Endothelial cell (in vitro differentiated cells): ENCODE measurements at places on chromosomes 5 and 9. TPM values are rescaled to one million over a fixed set of nuclear protein-coding genes. Genes with fewer than 3 reads are reported as not detected.

DNA sequence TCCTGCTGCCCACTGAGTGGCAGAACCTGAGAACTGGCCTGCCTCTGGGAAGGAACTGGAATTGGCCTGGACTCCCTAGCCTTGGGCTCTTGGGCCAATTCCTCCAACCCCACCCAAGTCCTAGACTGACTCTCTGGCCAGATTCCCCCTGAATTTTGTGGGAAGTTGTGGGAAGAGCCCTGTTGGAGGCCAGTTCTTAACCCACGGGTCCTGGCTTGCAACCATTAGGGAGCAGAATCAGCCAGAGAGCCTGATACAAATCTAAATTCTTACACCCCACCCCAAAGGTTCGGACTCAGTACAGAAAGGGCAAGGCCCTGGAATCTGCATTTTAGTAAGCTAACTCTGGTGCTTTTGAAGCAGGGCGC is 125.3 kb upstream of the SLC25A48 start:
- no peaks in the 10 kb centered on the region for H3K4me1 ChIP-seq
- no peak for DNase-seq
- H3K4me3 ChIP-seq: no peak overlapping the region

DNA sequence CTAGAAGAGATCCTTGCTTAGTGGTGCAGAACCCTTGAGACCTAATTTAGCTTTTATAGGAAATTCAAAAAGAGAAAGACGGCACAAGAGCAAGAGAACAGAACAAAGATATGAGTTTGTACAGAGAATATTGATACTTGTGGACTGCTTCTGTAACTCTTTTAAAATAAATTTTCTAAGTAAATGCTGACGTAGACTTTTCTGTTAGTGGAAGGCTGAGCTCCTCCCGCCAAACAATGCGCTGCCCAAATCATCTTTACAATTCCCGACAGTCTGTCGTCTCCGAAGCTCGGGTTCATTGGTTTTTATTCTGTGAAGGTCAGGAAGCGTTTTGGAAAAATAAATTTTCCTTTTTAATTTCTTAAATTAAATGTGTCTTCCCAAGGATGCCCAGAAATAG is 22.3 kb downstream of the RORB start:
- H3K4me1 ChIP-seq: no peaks in the 10 kb centered on the region
- H3K27me3 ChIP-seq: peaks cover 1% of the 10 kb centered on the region
- no peaks in the 10 kb centered on the region for H3K36me3 ChIP-seq

- no peak for DNase-seq
- peaks cover 63% of the 10 kb centered on the region for H3K4me1 ChIP-seq
- H3K27ac ChIP-seq: no peak overlapping the region
- peaks cover 81% of the 10 kb centered on the region for H3K36me3 ChIP-seq
Observed at GRCh38 chr9:104831681-104832080, 67.8 kb downstream of the NIPSNAP3B start.

- peaks cover 30% of the 10 kb centered on the region for H3K4me1 ChIP-seq
- no peaks in the 10 kb centered on the region for H3K27me3 ChIP-seq
- no peaks in the 10 kb centered on the region for H3K36me3 ChIP-seq
- no peak overlapping the region for H3K4me3 ChIP-seq
Observed at GRCh38 chr5:74310386-74310785, 330.1 kb downstream of the ENC1 start.

Gene SVEP1
- 0.08 TPM for total RNA-seq

GRCh38 chr5:34501840-34502239 is 154.3 kb upstream of the RAI14 start:
- DNase-seq: no peak
- H3K27me3 ChIP-seq: peaks cover 3% of the 10 kb centered on the region
- H3K4me3 ChIP-seq: no peak overlapping the region
- H3K27ac ChIP-seq: no peak overlapping the region

DNA sequence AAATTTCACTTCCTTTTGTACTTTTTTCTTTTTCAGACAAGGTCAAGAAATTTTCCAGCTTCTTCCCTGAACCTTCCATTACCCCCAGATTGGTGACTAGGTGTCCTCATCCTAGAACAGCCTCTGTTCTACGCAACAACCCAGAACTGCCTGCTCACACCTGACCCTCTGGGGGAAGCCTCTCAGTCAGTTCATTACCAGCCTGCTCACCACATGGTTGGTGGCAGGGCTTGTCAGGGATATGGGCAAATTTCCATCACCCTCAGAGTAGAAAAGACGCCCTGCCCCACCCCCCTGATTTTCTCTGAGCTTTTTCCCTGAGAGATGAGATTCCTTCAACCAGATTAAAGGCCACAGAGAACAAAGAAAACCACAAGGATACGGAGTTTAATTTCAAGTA is 5.3 kb upstream of the CFAP95 start:
- no peak for DNase-seq
- no peaks in the 10 kb centered on the region for H3K36me3 ChIP-seq
- H3K4me1 ChIP-seq: peaks cover 12% of the 10 kb centered on the region
- no peak overlapping the region for H3K27ac ChIP-seq

Gene PAPPA
- 1.4 TPM for total RNA-seq
